ENCODE measurements at places on chromosomes 3 and 15.

- no peak for DNase-seq
These were observed 342.0 kb upstream of the PPP2R3A start for GRCh38 chr3:135623558-135623957.

GRCh38 chr3:186514296-186515002 lies 29.7 kb downstream of the CRYGS start:
- no peak for DNase-seq

- peak; percentile 62 for DNase-seq
These were observed 489.8 kb upstream of the PROK2 start for GRCh38 chr3:72274493-72275330.

GRCh38 chr15:78761020-78761419 lies 50.2 kb downstream of the ADAMTS7 start:
- no peak for DNase-seq

DNA sequence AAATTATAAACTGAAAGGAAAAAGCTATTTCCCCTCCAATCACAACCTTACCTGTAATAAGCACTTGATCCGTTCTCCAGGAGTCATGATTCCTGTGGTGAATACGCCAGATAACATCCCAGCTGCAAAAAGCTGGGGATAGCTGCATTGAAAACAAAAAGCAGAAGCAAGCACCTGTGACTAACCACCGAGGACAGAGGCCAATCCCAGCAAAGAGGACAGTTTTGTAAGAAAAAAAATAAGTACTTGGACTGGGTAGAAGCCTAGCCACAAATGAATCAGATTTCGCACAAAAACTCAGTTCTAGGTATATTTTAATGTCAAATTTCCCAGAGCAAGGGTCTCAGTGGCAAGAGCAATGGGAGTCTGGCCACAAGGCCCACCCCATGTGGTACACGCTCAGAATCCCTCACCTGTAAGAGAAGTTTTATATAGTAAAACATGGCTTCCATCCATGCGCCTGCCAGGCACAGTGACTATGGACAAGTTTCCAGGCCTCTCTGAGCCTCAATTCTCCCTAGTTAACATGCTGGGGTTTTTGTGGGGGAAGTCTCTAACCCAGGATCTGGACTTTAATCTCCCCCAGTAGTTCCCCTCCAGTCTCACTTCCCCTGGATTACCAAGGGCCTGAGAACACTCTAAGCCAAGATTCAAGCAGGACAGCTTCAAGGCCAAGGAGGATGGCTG lies 19.2 kb downstream of the SLC25A20 start:
- DNase-seq: no peak

All from hematopoietic multipotent progenitor cell treated with erythropoietin and hydrocortisone succinate and interleukin-3 and kit ligand, for 15 days (in vitro differentiated cells).